Psoas muscle (tissue), 8 donors: ENCODE measurements at places on chromosomes 5 and 9.

DNA sequence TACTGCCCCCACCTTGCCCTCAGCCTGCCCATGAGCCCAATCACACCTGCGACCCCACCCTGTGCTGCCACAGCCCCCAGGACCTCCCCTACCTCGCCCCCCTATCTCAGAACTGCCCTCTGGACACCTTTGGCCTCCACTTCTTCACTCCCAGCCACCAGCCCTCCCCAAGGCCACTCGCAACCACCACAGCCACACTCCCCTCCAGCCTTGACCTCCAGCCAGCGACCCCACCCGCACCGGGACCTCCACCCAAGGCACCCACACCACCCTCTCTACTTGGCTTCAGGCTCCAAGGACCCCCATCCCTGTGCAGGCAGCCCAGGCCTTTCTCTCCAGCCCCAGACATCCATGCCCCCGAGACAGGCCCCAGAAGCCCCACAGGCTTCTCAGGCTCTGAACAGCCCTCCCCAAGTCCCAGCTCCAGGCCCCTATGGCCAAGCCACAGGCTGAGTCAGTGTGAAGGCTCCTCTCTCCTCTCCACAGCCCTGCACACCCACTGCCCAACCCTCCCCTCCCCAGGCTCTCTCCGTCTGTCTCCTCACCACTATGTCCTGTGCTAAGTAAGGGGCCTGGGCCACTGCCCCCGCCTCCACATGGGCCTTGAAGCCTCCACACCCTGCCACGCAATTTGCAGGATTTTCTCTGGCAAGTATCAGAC is 2.0 kb downstream of the AK1 start:
- no peak for DNase-seq

GRCh38 chr5:11928909-11929308 is 24.7 kb upstream of the CTNND2 start:
- DNase-seq = no peak

DNA sequence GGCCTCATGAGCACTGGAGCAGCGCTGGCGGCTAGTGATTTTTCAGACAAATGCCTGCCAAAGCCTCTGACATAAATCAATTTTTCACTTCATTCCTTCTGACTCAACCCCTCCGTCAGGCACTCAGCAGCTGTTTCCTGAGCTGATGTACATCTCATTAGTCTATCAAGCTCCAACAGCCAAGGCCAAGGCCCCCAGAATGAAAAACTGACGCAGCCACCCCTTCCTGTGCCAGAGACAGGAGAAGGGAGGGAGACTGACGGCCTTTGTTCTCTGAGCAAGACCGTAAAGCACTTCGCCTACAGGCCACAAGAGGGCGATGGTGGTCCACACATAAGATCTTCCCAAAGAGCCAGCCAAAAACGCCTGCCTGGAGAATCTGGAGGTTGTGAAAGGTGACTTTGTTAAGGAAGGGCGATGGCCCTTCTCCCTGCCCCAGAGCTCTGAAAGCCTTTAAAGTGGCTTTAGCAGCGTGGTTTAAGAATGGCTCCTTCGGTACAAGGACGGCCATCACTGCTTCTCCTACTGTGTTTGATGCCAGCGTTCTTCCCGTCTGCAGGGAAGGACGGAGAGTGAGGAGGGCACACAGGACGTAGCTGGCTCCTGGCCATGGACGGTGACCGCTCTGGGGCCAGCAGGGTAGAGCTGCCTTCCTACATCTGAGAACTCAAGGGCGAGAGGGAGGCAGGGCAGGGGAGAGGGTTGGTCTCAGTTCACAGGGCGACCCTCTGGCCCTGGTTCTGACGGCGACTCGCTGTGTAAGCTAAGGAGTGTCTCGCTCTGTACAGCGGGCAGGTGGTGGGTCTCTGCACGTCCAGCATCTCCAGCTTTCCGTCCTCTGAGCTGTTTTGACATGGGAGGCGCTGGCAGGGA is 37.0 kb downstream of the ALG2 start:
- DNase-seq = peak; percentile 92

- no peak for DNase-seq
These were observed 1209.8 kb upstream of the CDH6 start for GRCh38 chr5:29983528-29984155.

DNA sequence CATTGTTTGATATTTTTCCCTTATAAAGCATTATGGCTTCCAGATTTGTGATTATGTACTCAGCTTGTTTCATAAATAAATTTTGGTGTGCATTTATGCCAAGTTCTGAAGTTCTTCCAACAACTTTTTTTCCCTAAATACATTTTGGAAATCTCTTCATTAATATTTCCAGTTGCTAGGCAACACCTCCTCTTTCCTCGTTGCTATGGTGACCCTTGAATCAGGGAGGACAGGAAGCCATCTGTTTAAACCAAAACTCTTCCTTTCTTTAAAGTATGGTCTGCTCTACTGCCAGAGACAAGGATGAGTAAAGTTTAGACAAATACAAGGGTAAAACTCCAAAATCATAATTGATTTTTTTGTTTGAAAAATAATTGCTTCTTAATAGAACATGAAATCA is 779.3 kb downstream of the CDH9 start:
- DNase-seq = no peak

- no peak for DNase-seq
These were observed 59.7 kb downstream of the ABCA1 start for GRCh38 chr9:104868303-104868686.
